Suppressor macrophage (primary cell): ENCODE measurements at places on chromosomes 4 and X.

DNA sequence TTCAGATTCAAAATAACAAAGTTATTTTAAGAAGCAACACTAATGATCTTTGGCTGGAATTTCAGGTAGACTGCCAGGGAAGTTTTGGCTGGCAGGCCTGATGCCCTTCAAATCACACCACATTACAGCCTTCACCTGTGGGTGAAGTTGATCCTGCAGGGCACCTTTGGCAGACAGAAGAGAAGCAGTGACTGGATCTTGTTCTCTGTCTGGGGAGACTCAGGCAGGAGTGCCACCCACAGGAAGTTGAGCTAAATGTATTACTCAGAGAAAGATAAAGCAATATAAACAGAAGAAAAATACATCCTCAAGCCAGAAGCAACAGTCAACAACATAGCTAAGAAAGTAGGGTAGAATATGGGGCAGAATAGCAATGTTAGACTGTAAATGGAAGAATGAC, 12.8 kb upstream of the CFAP299 start:
- no peak for DNase-seq

- no peak for DNase-seq
These were observed 36.5 kb downstream of the WDR1 start for GRCh38 chr4:10079912-10080588.

GRCh38 chr4:38818441-38818976, 13.9 kb upstream of the TLR1 start:
- DNase-seq, result peak; percentile 75

GRCh38 chr4:122146652-122147051, 5.5 kb upstream of the BLTP1 start:
- DNase-seq, result no peak

DNA sequence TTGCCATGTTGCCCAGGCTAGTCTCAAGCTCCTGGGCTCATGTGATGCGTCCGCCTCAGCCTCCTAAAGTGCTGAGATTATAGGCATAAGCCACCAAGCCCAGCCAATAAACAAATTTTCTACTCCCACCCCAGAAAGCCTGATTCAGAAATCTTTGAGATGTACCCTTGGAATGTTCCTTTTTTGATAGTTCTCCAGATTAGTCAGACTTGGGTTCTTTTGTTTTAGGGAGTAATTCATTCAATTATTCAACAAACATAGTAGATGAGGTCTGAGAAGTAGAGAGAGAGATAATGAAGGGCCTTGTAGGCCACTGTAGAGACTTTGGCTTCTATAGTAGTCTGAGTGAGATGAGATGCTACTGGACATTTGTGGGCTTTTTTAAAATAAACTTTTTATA, 27.8 kb downstream of the RP2 start:
- DNase-seq, result no peak

DNA sequence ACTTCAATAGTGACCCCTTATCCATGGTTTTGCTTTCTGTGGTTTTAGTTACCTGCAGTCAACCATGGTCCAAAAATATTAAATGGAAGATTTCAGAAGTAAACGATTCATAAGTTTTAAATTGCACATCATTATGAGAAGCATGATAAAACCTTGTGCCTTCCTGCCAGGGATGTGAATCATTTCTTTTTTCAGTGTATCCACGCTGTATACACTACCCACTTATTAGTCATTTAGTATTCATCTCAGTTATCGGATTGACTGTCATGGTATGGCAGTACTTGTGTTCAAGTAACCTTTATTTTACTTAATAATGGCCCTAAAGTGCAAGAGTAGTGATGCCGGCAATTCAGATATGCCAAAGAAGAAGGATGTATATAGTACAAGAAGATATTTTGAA, 37.7 kb upstream of the TASL start:
- peak; percentile 62 for DNase-seq

GRCh38 chr4:185304944-185305690, 90.6 kb downstream of the LRP2BP start:
- DNase-seq, result no peak

DNA sequence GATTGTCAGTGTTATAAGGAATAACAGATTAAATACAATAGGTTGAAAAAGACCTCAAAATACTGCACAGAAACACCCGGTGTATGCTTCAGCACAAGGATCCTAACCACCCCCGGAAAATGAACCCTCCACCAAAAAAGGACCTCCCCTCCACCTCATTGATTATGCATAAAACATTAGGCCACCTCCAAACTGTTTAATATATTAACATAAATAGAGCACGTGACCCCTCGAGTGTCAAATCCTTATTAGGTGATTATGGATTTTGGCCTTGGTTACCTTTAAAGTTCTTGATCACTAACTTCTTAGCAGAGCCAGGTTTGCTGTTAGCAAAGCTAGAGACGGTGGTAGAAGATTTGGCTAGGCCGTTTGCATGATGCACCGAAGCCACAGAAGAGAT, 958 bp downstream of the CUL4B start:
- DNase-seq, result no peak
